ENCODE measurements at places on chromosomes 4 and X. TPM values are rescaled to one million over a fixed set of nuclear protein-coding genes. Genes with fewer than 3 reads are reported as not detected.

Gene RAB40AL
- not detected for total RNA-seq

Gene SGMS2
- 48.3 TPM for total RNA-seq

GRCh38 chr4:155179216-155179615, 29.2 kb upstream of the NPY2R start:
- DNase-seq: peak; percentile 2

DNA sequence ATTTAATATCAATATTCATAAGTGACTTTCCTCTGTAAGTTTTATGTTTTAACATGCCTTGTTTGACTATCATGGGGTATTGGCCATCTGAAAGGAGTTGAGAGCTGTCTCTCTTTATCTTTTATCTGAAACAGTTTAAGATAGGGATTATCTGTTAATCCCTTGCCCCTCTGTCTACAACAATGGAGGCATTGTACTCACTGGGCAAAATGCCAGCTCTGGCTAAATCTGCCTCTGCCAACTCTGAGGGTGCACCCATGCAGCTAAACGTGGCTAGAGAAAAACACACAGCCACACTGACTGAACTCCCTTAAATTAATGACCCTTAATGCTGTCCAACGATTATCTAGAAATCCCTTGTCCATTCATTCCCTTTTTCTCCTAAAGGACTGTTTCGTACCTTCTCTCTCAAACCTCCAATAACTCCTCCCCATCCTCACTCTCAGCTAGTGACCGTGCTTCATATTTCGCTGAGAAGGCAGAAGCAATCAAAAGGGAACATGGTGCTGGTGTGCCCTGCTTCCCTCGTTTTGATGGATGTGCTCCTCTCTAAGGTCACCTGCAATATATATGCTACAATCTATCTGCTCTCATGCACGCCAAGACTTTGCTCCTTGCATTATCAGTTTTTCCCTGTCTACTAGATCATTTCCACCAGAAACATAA, 10.3 kb downstream of the PHKA2 start:
- DNase-seq: no peak

GRCh38 chrX:24153796-24154189, 4.3 kb downstream of the ZFX start:
- no peak for DNase-seq

GRCh38 chrX:153771415-153772315, 7.6 kb downstream of the PLXNB3 start:
- no peak for DNase-seq

GRCh38 chrX:338836-339400, 20.3 kb upstream of the GTPBP6 start:
- DNase-seq: no peak

DNA sequence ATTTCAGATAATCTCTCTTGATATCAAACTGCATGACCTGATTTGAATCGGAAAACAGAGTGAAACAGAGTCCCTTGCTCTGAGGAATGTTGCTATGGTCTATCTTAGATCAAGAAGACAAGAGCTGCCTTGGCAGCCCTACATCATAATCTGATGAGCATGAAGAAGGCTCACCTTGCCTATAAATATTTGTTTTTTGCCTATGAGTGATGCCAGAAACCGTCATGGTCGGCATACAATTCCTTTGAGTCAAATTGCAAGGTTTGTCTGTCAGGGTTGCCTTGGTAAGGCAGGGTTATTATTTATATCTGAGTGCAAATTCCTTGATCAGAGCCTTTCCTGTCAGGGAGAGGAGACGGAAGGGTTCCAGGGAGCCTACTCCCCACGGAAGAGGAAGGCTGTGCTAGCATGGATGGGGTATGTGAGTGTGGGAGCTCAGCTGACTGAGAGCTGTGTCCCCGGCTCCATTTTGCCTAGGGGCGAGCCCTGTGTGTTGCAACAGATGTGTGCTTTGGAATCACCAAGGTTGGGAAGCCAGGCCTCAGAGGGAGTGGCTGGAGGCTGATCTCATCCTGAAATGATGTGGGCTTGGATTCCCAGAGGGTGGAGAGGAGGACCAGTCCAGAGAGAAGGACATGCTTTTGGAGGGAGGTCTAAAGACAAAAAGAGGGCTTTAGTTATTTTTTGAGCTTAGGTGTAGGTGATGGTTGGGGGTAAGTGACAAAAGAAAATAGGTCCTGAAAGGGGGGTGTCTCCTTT, 43.6 kb downstream of the RTL9 start:
- peak; percentile 65 for DNase-seq

DNA sequence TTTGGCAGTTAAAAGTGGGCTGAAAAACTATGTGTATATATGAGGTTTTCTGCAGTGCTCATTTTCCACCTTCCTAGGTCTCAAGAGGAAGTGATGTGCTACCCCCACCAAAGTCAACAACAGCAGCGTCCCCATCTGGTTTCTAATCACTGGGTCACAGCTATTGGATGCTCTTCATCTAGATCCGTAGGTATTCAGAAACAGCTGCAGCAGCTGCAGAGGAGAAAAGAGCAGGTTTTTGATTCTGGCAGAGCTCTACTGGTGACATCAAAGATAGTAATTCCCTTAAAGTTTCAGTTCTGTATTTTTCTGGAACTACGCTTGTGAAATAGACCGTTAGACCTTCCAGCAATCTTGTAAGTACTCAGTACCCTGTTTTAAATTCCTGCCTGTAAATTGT, 5.8 kb upstream of the GUCY2F start:
- DNase-seq: no peak

- DNase-seq: no peak
Measured at GRCh38 chr4:122855353-122855890, 28.8 kb downstream of the FGF2 start.

Measured in astrocyte (in vitro differentiated cells and primary cell).